ENCODE measurements at places on chromosomes 6 and 20. TPM values are rescaled to one million over a fixed set of nuclear protein-coding genes. Genes with fewer than 3 reads are reported as not detected.
A peak's percentile ranks its signal among the peaks of the same experiment; 100 is the strongest.

DNA sequence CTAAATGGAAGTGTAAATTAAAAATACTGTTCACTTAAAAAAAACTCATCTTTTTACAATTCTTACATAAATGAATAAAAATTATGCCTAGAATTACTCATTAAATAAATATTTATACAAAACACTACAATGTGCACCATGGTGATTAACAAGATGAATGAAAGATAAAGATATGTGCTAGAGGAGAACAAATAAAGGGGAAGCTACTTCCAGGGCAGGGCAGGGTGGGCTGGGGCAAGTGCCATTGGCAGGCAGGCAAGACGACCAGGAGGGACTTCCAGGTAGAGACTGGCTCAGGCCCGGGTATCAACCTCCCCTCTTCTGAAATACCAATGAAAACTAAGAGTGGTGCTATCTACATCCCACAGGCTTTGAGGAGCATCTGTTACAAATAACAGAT, 20.4 kb downstream of the PREP start:
- DNase-seq: no peak

- DNase-seq: peak; percentile 6
Observed at GRCh38 chr6:162156146-162156545, 571.4 kb downstream of the PRKN start.

DNA sequence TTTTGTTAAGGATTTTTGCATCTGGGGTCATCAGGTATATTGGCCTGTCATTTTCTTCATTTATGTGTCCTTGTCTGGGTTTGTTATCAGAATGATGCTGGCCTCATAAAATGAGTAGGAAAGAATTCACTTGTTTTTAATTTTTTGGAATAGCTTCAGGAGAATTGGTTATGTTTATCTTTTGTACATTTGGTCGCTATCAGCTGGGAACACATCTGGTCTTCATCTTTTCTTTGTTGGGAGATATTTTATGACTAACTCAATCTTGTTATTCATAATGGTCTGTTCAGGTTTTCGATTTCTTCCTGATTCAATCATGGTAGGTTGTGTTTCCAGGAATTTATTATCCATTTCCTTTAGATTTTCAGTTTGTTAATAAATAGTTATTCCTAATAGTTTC, 207.5 kb upstream of the ASCC3 start:
- no peak for DNase-seq

GRCh38 chr6:112040956-112041355, 12.9 kb upstream of the CCN6 start:
- peak; percentile 42 for DNase-seq

GRCh38 chr6:54856129-54856528, 9.6 kb downstream of the FAM83B start:
- no peak for DNase-seq

GRCh38 chr20:35616465-35617396, 1.1 kb downstream of the SPAG4 start:
- peak; percentile 100 for DNase-seq

DNA sequence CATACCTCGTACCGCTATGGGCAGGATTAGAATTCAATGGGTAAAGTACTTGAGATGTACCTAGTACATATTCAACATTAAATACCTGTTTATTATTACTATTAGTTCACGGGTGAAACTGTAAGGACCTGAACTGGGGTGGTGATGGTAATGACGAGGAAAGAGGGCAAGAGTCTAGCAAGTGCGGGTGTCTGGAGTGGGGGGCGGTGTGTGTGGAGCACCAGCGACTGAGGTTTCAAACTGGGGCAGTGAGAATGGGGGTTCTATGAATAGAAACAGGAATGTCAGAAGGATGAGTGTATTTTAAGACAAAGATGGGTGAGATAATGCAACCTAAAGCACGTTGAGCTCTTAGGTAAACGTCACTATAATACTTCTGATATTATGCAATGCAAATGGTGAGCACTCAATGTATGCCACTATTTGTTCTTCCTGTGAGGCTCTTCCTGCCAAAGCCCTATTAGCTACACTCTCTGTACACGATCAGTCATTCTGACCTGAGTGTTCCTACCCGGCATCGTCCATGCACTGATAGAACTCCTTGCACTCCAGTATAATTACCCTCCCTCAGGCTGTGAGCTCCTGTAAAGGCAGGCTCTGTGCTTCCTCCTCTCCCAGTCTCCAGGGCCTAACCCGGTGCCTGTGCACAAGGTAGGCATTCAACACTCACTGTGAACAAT, 55.0 kb downstream of the ALDH5A1 start:
- DNase-seq: no peak

GRCh38 chr6:111462770-111463391, 20.1 kb downstream of the REV3L start:
- no peak for DNase-seq

- DNase-seq: peak; percentile 72
Observed at GRCh38 chr6:31620586-31621319, at the start of gene PRRC2A. Gene PRRC2A, plus strand, starts transcription at chr6:31620715. Its CDS starts 2,075 bp downstream, at chr6:31622790.

DNA sequence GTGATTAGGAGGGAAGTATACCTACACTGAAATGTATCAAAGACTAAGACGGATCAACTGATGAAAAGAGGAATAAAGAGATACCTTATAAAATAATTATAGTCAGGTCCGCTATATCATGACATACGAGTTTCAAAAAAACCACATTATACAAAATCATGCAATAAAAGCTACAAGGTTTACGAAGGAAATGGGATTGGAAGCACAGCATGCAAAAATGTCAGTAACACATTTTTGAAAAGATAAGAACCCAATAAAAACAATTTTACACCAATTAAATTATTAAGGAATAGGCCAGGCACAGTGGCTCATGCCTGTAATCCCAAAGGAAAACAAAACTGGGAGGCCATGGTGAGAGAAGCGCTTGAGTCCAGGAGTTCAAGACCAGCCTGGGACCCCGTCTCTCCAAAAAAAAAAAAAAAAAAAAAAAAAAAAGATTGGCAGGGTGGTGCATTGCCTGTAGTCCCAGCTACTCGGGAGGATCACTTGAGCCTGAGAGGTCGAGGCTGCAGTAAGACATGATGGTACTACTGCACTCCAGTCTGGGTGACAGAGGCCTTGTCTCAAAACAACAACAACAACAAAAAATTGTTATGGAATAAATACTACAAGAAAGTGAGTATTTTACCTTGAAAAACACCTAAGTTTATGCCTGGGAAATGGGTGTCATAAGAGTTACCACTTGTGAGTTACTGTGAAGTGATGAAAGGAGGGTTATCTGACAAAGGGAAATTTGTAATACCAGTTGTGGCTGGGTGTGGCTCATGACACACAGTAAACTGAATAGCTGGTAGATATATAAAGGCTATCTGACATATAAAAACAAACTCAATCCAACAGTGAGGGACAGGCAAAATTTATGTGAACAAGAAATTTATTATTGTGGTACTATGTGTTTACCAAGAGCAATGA, 45.2 kb downstream of the RANBP9 start:
- DNase-seq: peak; percentile 18

- DNase-seq: no peak
Observed at GRCh38 chr6:52931351-52931750, 21.9 kb upstream of the GSTA3 start.

- no peak for DNase-seq
Observed at GRCh38 chr6:41170547-41171160, 7.7 kb upstream of the TREM2 start.

DNA sequence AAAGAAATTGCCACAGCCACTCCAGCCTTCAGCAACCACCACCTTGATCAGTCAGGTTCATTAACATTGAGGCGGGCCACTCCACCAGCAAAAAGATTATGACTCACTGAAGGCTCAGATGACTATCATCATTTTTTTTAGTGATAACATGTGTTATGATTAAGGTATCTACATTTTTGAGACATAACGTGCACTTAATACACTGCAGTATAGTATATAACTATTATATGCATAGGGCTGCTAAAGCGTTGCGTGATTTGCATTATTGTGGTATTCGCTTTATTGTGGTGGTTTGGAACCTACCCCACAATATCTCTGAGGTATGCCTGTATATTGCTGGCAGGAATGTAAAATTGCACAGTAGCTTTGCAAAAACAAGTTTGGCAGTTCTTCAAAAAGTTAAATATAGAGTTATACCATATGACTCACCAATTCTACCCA, 6.8 kb upstream of the RIPK1 start:
- DNase-seq: peak; percentile 86

DNA sequence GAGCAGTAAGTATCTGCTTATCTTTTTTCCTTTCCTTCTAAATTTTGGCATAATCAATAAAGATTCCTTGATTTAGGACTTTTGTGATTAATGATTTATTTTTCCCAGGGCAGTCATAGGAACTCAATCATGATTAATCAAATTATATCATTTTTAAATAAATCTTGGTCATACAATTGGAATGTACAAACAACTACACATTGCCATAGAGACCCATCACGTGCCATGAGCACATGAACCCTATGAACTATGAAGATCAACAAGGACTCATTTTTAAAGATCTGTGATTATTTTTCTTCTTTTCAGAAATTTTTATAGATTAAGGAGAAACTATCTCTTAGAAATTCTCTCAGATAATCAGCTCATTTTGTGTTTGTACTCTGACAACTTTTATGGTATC, 622.4 kb downstream of the BCKDHB start:
- no peak for DNase-seq

DNA sequence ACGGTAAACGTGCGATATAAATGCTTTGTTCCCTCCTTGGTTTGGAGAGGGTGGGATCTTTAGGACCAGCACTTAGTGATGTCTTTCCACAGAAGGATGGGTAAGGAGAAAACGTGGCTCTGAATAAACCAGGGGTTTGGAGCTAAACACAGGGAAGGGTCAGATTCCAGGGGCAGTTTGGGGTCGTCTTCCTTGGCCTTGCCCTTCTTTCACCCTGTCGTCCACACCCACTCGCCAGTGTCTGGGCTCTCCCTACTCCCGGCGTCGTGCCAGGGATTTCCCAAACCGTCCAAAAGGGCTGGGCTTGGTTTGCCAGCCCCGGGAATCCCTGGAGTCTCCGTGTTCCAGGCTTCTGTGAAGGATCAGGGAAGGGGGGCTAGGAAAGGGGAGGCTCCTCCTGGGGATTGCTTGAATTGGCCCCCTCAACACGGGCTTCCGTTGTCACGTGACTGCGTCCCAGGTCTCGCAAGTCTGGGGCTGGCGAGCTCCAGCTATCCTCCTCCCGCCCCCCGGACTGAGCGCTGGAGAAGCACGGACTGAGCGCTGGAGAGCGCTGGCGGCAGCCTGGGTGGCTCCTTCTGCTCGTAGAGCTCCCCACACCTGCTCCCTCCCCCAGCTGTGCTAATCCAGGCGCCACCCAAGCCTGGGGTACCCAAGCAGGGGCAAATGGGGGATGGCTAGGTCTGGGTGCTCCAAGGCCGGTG, 9.4 kb upstream of the ARMC12 start:
- DNase-seq: peak; percentile 51

DNA sequence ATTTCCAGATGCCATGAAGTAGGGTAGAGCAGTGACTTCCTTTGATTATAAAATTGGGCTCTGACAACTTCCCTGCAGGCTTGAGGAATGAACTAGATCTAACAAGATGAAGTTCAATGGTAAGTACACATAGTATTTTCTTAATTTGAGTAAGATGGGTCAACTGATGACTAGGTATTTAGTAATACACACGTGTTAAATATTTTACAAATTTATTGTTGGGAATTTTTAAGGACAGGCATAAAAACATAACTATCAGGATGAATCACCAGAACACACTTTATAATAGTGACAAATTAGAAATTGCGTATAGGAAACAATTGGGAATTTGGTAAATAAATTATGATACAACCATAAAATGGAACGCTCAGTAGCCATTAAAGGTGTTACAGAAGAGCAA, 762.4 kb upstream of the SLC35B3 start:
- DNase-seq: no peak

- DNase-seq: no peak
Observed at GRCh38 chr20:60101891-60102281, 143.7 kb downstream of the CDH26 start.

DNA sequence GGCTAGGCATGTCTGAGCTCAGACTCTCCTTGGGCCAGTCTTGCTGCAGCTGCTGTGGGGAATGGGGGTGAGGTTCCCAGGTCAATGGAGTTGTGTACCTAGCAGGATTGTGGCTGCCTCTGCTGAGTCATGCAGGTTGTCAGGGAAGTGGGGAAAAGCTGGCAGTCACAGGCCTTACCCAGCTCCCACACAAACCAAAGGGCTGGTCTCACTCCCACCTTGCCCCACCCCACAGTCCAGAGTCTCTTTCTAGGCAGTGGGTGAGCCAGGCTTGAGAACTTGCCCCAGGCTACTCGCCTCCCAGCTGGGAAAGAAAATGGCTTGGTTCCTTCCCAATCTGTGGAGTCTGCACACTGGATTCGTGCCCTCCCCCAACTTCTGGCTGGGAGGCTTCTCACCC, 65.7 kb downstream of the SCP2D1 start:
- DNase-seq: peak; percentile 73

- no peak for DNase-seq
Observed at GRCh38 chr6:814378-815347, 121.7 kb upstream of the EXOC2 start.

DNA sequence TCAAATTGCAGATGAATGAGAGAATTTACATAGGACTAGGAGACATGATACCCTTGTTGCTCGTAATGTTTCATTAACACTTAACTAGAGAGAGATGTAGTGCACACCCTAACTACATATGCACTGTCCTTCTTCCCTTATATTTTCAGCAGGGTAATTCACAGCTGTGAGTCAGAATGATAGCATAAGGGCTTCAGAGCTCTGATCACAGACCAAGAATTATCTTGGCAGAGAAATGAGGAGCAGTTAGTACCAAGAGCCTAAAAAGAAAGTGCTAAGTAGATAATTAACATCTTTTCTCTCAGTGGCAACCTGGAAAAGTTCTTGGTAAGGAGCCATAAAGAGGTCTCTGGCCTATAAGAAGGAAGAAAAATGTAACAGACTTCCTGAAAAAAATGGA, 35.8 kb downstream of the GRIK2 start:
- no peak for DNase-seq

DNA sequence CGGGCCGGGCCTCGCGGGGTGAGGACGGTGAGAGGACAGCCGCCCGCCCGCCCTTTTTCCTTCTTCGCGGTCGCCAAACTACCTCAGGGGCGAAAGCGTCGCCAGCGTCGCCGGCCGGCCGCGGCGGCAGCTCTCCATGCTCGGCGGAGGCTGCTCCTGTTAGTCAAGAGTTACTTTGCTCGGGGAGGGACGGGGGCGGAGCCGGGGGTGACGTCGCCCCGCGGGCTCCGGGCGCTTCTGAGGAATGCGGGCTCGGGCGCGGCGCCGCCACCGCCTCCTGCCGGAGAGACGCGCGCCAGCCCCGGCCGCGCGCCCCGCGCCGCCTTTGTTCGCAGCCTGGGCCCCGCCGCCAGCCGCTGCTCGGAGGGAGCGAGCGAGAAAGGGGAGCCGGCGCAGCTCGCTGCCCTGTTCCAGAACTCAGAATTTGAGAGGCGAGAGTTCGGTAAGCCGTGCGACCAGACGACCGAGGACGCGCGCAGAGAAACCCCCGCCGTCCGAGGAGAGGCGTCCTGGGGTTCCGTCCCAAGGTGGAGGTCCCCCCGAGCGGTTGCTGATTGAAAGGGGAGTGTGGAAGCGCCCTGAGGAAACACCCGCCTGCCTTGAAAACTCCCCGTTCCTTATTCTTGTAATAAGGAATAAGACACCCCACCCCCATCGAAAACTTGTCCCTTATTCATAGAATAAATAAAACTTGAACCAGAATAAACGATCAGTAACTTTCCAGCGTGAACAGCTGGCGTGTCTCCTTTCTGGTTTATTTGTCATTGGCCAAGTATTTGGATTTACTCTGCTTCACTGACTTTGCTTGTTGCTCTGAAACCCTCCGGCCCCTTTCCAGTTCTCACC, at the start of gene PTPRK:
TSS of gene PTPRK (minus strand) at position 164 of the 846 bp plus-strand sequence. CDS start 241 bp downstream, outside the sequence.
- DNase-seq: peak; percentile 77

IL17A gene
- not detected for total RNA-seq

SLC17A3 gene
- not detected for total RNA-seq

HLA-DMB gene
- not detected for total RNA-seq

MUCL3 gene
- 0.43 TPM for total RNA-seq

FBXO5 gene
- total RNA-seq: 63.8 TPM

TMEM200A gene
- total RNA-seq: 21.9 TPM

LKAAEAR1 gene
- total RNA-seq: 0.24 TPM

KCNB1 gene
- total RNA-seq: 0.41 TPM
